Mesothelial cell of epicardium (in vitro differentiated cells): ENCODE measurements at places on chromosomes 6 and 20.

GRCh38 chr6:87139236-87139635 is 16.1 kb upstream of the ZNF292 start:
- DNase-seq = no peak

DNA sequence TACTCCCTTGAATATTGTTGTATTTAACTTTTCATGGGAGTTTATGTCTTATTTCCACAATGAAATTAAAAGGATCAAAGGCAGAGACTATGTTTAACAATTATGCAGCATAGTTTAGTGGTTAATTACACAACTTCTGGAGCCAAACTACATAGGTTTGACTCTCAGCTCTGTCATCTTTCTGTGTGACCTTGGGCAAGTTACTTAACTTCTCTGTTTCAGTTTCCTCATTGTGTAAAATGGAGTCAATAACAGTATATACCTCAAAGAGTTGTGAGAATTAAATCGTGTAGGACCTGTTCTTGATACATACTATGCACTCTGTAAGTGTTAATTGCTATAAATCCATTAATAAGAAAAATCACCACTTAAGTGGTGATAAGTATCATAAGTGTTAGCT is 48.3 kb downstream of the BTBD9 start:
- DNase-seq = no peak

DNA sequence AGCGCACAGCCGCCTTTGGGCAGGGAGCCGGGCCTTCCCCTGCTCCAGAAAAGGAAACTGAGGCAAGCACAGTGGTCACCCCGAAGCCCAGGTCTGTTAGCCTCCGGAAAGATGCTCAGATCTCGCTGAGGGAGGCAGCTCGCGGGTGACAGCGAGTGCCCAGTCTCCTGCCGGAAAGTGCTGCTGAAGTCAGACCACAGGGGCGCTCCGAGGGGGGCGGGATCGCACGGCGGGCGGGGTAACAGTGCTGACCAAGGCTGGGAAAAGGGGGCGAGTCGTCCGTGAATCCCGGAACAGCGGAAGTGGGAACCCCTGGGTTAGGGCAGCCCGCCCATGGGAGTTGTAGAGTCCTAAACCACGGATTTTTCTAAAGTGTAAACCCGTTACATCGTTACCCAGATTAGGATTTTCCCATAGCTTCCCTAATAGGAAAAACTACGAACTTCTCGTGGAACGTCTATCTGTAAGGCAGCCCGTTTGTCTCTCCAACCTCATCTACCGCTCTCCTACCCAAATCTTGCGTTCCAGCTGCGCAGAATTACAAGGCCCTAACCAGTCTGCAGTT is 504 bp downstream of the VPS16 start:
- DNase-seq = no peak

DNA sequence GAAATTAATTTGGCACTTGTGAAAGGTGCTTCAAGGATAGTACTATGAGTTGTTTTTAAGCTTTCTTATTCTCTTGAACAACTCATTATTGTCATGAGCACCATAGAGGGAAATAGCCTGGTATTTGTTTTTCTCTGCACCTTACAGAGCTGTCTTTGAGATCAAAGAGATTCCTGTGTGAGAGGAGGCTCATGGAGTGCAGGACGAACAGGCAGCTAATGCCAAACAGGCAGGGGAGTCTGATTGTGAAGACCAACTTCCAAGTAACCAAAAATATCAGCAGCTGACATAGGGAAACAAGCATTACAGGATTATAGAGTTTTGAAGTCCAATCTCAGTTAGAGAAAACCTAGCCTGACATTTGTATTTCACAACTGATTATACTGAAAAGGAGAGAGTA is 110.6 kb upstream of the TENT5A start:
- DNase-seq = no peak

- no peak for DNase-seq
These were observed 35.2 kb upstream of the ZSCAN23 start for GRCh38 chr6:28478518-28478917.

GRCh38 chr6:64280569-64280968 is 645.0 kb downstream of the PHF3 start:
- no peak for DNase-seq

- DNase-seq = no peak
These were observed 236.7 kb downstream of the CDC5L start for GRCh38 chr6:44624226-44624625.

DNA sequence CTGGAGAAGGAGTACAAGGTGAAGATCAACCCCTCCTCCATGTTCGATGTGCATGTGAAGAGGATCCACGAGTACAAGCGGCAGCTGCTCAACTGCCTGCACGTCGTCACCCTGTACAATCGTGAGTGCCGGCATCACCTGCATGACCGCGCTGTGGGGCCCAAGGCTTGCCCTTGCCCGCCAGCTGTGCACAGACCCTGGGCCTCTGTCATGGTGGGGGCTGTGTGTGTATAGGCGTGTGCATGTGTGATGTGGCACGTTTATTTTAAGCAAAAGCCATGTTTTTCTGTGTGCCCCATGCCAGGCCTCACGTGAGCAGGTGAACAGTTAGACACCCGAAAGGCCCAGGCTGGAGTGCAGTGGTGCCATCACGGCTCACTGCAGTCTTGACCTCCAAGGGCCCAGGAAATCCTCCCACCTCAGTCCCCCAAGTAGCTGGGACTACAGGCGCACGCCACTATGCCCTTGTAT is 36.3 kb downstream of the PYGB start:
- no peak for DNase-seq

DNA sequence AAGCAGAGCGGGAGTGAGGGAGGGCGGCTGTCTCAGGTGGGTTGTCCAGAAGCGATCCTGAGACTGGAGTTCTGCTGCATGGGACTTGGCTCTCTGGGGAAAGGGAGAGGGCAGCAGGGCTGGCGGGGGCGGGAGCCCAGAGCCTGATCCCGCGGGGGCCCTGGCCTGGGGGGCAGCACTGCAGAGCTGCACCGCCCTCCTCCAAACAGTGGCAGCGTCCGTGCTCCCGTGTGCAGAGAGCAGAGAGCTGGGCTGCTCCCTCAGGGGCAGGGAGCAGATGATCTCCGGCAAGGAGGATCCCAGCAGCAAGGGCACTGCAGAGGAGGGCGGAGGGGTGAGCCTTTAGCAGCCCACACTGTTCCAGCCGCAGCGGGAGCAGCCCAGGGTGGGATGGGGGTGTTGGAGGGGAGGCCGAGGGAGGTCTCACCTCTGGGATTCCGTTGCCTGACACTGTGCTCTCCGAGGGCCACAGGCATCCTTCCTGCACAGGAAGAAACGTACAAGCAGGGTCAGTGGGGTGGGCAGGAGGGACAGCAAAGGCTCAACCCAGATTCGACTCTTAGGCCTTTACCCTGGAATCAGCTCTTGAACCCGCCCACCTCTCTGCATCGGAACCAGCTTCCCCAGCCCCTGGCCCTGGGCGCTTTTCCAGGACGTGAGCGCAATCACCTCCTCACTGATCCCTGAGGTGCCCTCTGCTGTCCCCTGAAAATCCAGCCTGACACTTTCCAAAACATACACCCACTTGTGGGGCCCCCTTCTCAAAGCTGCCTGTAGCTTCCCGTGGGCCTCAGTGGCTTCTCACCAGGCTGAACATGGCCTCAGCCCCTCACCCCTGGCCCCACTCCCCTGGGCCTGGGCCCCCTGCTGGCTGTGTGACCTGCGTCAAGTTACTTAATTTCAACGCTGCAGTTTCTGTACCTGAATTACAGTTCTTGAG is 32.6 kb upstream of the ZBP1 start:
- peak; percentile 36 for DNase-seq

GRCh38 chr6:195861-196360 is 96.4 kb upstream of the DUSP22 start:
- no peak for DNase-seq

GRCh38 chr6:45076217-45076930 is 251.8 kb upstream of the RUNX2 start:
- no peak for DNase-seq

DNA sequence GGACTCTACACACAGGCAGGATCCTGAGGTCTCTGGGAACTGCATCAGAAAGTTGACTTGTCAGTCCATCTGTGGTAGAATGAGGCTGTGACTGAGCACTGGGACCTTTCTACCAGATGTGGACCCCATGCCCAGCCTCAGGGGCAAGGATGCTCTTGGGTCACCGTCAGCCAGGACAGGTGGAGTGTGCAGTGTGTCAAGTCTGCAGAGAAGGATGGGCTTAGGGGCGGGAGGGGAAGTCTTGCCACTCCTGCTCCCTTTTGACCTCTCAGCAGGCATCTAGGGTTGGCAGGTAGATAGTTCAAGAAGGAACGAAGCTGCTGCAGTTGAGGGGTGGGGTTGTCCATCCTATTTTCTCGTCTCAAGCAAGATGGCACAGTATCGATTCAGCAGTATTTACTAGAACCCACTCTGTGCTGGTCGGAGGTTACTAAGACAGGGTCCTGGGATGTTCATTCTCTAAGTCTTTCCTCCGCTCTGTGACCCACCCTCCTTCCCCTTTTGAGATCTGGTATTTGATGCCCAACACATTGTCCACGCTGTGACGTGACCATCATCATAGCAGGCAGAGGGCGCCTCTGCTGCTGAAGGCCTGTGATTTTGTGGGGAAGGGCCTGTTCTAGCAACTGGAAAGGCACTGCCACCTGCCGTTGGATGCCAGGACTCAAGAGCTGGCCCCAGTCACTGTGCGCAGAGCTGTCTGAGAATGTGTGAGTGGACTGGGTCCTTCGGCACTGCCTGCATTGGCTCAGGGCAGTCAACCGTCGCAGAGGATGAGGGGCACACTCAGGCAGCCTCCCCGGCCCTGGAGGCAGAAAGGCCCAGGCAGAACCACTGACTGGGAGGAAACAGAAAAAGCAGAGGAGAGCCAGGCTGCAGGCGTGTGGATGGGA is 23.2 kb downstream of the RBCK1 start:
- DNase-seq = no peak

DNA sequence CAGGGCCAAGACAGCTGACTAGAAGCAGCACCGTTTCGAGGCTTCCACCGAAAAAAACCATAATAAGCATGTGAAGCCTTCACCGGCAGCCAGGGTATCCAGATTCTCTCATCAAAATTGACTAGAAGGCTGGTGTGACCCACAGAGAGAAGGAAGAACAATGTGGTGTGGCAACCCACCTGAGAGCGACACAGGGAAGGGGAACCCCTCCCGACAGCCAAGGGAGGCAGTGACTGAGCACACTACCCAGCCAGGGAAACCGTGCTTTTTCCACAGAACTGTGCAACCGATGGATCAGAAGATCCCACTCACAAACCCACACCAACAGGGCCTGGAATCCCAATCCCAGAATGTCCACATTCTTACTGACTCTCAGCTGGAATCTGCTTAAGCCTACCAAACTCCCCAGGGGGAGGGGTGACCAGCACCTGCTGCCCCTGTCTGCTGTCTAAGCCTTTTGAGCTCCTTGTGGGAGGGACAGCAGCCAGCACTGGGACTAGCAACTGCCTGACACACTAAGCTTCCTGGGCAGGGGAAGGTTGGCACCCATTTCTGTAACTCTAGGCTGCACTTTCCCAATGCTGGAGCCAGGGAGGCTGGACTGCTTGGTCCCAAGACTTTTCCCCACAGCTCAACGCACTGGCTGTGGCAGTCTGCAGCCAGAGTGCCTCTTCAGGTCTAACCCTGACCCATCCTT is 231.9 kb upstream of the FAM83B start:
- no peak for DNase-seq

GRCh38 chr6:28817808-28818145 is 106.0 kb downstream of the TRIM27 start:
- DNase-seq = no peak

GRCh38 chr20:32150291-32150848 is 40.9 kb downstream of the TM9SF4 start:
- DNase-seq = no peak

- no peak for DNase-seq
These were observed 200.7 kb upstream of the THBS2 start for GRCh38 chr6:169454204-169454871.

- DNase-seq = no peak
These were observed 161.0 kb downstream of the NFATC2 start for GRCh38 chr20:51381557-51381956.

DNA sequence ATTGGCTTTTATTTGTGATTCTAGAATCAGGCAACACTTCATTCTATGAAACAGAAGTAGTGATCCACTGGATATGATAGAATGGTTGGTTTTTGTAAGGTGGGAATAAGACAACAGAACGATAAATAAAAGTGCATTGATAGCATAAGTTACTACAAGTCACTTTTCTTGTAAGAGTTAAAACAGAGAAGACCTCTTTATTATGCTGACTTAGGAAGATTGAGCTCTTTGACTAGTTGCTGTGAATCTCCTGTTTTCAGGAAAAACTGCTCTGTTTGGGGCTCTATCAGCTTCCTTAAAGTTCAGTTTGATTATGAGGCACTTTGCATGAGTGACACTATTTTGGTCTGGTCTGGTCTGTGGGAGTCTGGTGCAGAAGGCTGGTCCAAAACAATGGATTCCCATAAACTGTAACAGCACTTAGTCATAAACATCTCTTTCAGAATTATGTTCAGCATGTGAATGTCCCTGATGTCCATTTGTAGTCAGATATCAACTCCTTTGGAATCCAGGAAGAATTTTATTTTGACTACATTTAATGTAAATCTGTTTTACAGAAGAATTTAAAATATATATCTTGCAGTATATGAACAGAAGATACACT is 35.0 kb upstream of the DSE start:
- no peak for DNase-seq

- no peak for DNase-seq
These were observed 30.0 kb downstream of the CDKAL1 start for GRCh38 chr6:20564269-20564668.

DNA sequence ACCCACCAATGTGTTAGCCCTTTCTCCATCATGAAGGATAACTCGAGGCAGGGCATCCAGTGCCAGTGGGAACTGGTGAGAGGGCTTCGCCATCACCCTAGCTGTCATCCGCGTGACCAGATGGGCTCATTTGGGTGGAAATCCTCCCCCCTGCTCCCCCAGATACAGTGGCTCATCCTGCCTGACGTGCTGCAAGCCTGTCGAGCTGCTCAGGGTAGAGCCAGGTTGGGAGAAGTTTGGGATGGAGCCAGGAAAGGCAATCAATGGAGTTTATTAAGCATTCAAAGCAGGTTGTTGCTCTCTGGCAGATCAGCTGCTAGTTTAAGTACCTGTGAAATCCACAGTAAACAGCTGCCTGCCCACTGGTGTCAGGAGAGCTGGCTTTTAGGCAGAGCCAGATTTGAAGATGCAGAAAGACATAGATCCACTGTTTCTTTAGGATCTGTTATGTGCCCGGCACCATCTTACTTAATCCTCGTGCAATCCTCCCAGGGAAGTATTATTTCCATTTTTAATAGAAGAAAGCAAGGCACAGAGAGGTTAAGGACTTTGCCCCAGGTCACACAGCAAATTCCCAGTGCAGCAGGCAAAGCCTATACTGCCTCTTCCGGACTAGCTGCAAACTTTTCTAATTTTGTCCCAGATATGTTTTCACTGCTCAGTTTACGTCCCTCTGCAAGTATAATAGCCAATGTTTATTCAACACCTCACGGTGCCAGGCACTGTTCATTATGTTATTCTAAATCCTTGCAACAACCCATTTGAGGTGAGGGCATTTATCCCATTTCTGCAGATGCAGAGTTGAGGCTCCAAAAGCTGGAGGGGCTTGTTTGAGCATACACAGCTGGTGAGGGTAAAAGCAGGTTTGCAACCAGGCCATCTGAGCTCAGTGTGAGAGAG is 54.1 kb upstream of the KCNG1 start:
- DNase-seq = no peak
